T-helper 2 cell treated with Interferon-gamma antibody and Interleukin-4, amounts not matched to agents 5 μg/mL and 100 μg/mL, for 36 hours (primary cell): ENCODE measurements at places on chromosomes 11 and 22.
A peak's percentile ranks its signal among the peaks of the same experiment; 100 is the strongest.

- H3K4me3 ChIP-seq, result no peak overlapping the region
- no peak for DNase-seq
- peaks cover 6% of the 10 kb centered on the region for H3K4me1 ChIP-seq
- H3K27ac ChIP-seq, result no peak overlapping the region
These were observed 4.3 kb upstream of the CHID1 start for GRCh38 chr11:914747-915501.

- H3K4me3 ChIP-seq, result no peak overlapping the region
- no peak overlapping the region for H3K27ac ChIP-seq
- no peaks in the 10 kb centered on the region for H3K4me1 ChIP-seq
- no peak for DNase-seq
These were observed 45.0 kb downstream of the LINC01488 start for GRCh38 chr11:69526453-69526810.

- no peak overlapping the region for H3K27ac ChIP-seq
- DNase-seq, result no peak
- peaks cover 67% of the 10 kb centered on the region for H3K36me3 ChIP-seq
These were observed 24.3 kb downstream of the FAM118A start for GRCh38 chr22:45334068-45334467.

GRCh38 chr22:31029276-31029675 lies 51.8 kb upstream of the SMTN start:
- no peaks in the 10 kb centered on the region for H3K27me3 ChIP-seq
- no peak overlapping the region for H3K4me3 ChIP-seq
- no peak overlapping the region for H3K27ac ChIP-seq
- H3K36me3 ChIP-seq, result no peaks in the 10 kb centered on the region
- no peaks in the 10 kb centered on the region for H3K4me1 ChIP-seq

GRCh38 chr11:66676931-66677598 lies 622 bp downstream of the RBM4B start:
- peaks cover 24% of the 10 kb centered on the region for H3K36me3 ChIP-seq
- no peaks in the 10 kb centered on the region for H3K27me3 ChIP-seq
- DNase-seq, result no peak
- H3K4me3 ChIP-seq, result peak overlapping the region; percentile 98

- H3K4me3 ChIP-seq, result no peak overlapping the region
- no peak overlapping the region for H3K27ac ChIP-seq
- H3K36me3 ChIP-seq, result no peaks in the 10 kb centered on the region
- peaks cover 2% of the 10 kb centered on the region for H3K4me1 ChIP-seq
- H3K27me3 ChIP-seq, result no peaks in the 10 kb centered on the region
These were observed 162.2 kb upstream of the NECTIN1 start for GRCh38 chr11:119891055-119891768.

- no peak overlapping the region for H3K27ac ChIP-seq
- H3K27me3 ChIP-seq, result no peaks in the 10 kb centered on the region
- no peak for DNase-seq
- H3K4me1 ChIP-seq, result no peaks in the 10 kb centered on the region
- no peaks in the 10 kb centered on the region for H3K36me3 ChIP-seq
These were observed 715.9 kb upstream of the API5 start for GRCh38 chr11:42595876-42596275.

GRCh38 chr11:83195649-83196048 lies 2.1 kb downstream of the ANKRD42 start:
- DNase-seq, result no peak
- H3K4me1 ChIP-seq, result peaks cover 22% of the 10 kb centered on the region
- H3K27me3 ChIP-seq, result no peaks in the 10 kb centered on the region
- peak overlapping the region; percentile 16 for H3K4me3 ChIP-seq
- H3K36me3 ChIP-seq, result peaks cover 10% of the 10 kb centered on the region
- H3K27ac ChIP-seq, result no peak overlapping the region

DNA sequence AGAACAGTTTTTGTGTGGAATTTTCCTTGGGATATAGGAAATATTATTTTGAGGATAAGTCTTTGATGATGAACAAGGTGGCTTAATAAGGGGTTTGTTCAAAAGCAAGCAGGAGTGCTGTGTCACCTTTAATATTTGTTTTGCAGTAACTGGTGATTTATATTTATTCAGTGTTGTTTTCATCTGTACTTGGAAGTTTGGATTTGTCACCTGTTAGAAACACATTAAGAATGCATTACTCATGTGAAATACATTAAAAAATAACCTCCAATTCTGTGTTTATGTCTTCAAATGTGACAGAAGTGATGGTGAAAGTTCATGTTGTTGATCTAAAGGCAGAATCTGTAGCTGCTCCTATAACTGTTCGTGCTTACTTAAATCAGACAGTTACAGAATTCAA lies 70.5 kb downstream of the DKK3 start:
- H3K4me3 ChIP-seq, result no peak overlapping the region
- no peaks in the 10 kb centered on the region for H3K27me3 ChIP-seq
- no peak for DNase-seq

GRCh38 chr11:27420722-27421572 lies 51.6 kb downstream of the LGR4 start:
- peaks cover 2% of the 10 kb centered on the region for H3K27me3 ChIP-seq
- H3K4me3 ChIP-seq, result no peak overlapping the region
- no peak overlapping the region for H3K27ac ChIP-seq
- DNase-seq, result no peak
- no peaks in the 10 kb centered on the region for H3K36me3 ChIP-seq
- no peaks in the 10 kb centered on the region for H3K4me1 ChIP-seq

GRCh38 chr11:3631331-3631730 lies 10.5 kb downstream of the ART5 start:
- peaks cover 4% of the 10 kb centered on the region for H3K27me3 ChIP-seq
- no peak for DNase-seq
- no peaks in the 10 kb centered on the region for H3K36me3 ChIP-seq
- H3K4me3 ChIP-seq, result no peak overlapping the region

- DNase-seq, result peak; percentile 11
- no peaks in the 10 kb centered on the region for H3K27me3 ChIP-seq
- peaks cover 16% of the 10 kb centered on the region for H3K4me1 ChIP-seq
These were observed 53.9 kb downstream of the CTNND1 start for GRCh38 chr11:57815476-57815875.

DNA sequence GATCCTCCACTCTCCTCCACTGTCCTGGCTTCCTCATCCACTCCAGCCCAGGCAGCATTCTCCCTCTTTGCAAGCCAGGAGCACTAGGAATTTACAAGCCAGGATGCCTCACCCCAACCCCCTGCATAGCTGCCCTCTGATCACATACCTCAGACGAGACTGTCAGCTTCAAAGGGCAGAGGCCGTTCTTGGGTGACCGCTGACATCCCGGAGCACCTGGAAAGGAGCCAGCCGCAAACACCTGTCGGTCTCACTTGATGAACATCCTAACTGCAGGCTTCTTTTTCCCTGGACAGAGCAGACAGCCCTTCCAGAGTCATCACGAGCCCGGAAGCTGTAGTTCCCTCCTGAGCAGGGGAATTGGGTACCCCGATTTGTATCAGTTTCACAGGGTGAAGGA lies 451.3 kb upstream of the B3GAT1 start:
- no peaks in the 10 kb centered on the region for H3K4me1 ChIP-seq
- no peak for DNase-seq
- no peak overlapping the region for H3K4me3 ChIP-seq
- H3K27ac ChIP-seq, result no peak overlapping the region
- no peaks in the 10 kb centered on the region for H3K27me3 ChIP-seq

DNA sequence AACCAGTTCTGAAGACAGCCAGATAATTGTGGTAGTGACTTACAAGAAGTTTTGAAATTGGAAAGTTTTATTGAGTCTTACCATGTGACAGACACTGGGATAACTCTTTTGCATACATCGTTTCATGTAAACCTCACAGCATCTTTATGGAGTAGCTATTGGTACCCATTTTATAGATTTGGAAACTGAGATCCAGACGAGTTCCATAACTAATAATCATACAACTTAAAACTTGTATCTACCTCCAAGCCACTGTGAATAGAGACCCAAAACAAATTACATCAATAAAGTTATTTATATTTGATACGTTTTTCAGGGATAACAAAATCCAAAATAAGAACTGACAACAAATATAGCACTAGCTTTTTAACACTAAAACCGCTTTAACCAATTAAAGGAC lies 35.7 kb upstream of the LDHA start:
- no peaks in the 10 kb centered on the region for H3K27me3 ChIP-seq
- H3K4me1 ChIP-seq, result no peaks in the 10 kb centered on the region
- H3K27ac ChIP-seq, result no peak overlapping the region
- H3K36me3 ChIP-seq, result peaks cover 50% of the 10 kb centered on the region
- no peak overlapping the region for H3K4me3 ChIP-seq

- H3K27me3 ChIP-seq, result peaks cover 10% of the 10 kb centered on the region
- no peak overlapping the region for H3K4me3 ChIP-seq
These were observed 282.3 kb downstream of the ST3GAL4 start for GRCh38 chr11:126637795-126638175.

GRCh38 chr22:47553436-47553835 lies 791.0 kb downstream of the TBC1D22A start:
- no peak overlapping the region for H3K4me3 ChIP-seq
- no peaks in the 10 kb centered on the region for H3K4me1 ChIP-seq
- no peaks in the 10 kb centered on the region for H3K36me3 ChIP-seq
- no peak overlapping the region for H3K27ac ChIP-seq

GRCh38 chr11:37525336-37525735 lies 927.3 kb upstream of the RAG2 start:
- no peak overlapping the region for H3K27ac ChIP-seq

DNA sequence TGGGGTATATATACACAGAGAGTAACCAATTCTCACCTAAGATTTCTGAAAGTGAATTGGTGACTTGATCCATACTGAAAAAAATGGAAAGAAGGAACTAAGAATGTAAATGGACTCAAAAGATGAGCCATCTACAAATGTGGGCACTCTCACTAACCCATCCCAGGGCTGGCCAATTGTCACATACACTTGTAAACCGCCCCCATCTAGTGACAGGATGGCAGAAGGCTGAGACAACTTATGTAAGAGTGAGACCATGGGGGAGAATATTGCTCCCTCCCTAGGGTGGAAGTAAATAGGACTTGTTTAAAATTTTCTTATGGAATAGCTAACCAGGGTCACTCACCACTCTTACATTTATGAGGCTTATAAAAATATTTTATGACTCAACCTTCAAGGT lies 377.1 kb upstream of the ISX start:
- no peaks in the 10 kb centered on the region for H3K27me3 ChIP-seq
- H3K27ac ChIP-seq, result no peak overlapping the region
- H3K4me3 ChIP-seq, result no peak overlapping the region
- no peaks in the 10 kb centered on the region for H3K36me3 ChIP-seq

DNA sequence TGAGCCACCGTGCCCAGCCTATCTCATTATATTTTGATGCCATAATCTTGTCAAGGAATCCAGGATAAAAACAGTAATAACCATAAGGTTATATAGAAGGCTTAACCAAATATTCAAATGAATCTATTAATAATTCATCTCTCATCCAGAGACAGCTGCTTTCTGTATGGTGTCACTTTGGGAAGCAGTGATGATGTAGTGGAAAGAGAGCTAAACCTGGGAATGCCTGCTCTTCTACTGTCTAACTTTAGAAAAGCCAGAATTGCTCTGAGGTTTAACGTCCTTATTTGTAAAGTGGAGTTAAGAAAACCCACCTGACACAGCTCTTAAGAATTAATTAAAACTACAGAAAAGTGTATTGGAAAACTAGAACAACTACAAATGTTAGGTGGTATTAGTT lies 29.3 kb upstream of the OR10D3 start:
- DNase-seq, result no peak
- H3K36me3 ChIP-seq, result no peaks in the 10 kb centered on the region
- H3K27me3 ChIP-seq, result peaks cover 4% of the 10 kb centered on the region
- no peak overlapping the region for H3K4me3 ChIP-seq
- no peak overlapping the region for H3K27ac ChIP-seq
- no peaks in the 10 kb centered on the region for H3K4me1 ChIP-seq

GRCh38 chr22:35392357-35392756 lies 7.6 kb upstream of the MCM5 start:
- peaks cover 4% of the 10 kb centered on the region for H3K27me3 ChIP-seq
- no peak overlapping the region for H3K27ac ChIP-seq
- H3K4me3 ChIP-seq, result no peak overlapping the region
- no peaks in the 10 kb centered on the region for H3K4me1 ChIP-seq
- no peak for DNase-seq
- H3K36me3 ChIP-seq, result no peaks in the 10 kb centered on the region

GRCh38 chr11:115042002-115042401 lies 363.7 kb downstream of the NXPE2 start:
- no peak overlapping the region for H3K4me3 ChIP-seq
- peaks cover 2% of the 10 kb centered on the region for H3K27me3 ChIP-seq
- no peak for DNase-seq
- H3K36me3 ChIP-seq, result no peaks in the 10 kb centered on the region
- no peak overlapping the region for H3K27ac ChIP-seq
- H3K4me1 ChIP-seq, result no peaks in the 10 kb centered on the region

DNA sequence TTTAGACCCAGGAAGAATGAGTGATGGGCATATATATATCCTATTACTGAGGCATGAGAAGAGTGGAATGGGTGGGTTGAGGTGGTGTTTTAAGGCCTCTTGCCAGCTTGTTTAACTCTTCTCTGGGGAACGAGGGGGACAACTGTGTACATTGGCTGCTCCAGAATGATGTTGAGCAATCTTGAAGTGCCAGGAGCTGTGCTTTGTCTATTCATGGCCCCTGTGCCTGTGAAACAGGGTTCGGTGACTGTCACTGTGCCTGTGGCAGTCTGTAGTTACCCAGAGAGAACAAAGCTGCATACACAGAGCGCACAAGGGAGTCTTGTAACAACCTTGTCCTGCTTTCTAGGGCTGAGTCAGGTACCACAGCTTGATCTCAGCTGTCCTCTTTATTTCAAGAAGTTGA lies 11.7 kb downstream of the LIMK2 start:
- H3K27me3 ChIP-seq, result no peaks in the 10 kb centered on the region
- DNase-seq, result no peak
- no peak overlapping the region for H3K27ac ChIP-seq
- H3K4me3 ChIP-seq, result no peak overlapping the region
- peaks cover 22% of the 10 kb centered on the region for H3K4me1 ChIP-seq
